Left kidney (tissue), 8 donors: ENCODE measurements at places on chromosomes 16 and 17. TPM values are rescaled to one million over a fixed set of nuclear protein-coding genes. Genes with fewer than 3 reads are reported as not detected.
A peak's percentile ranks its signal among the peaks of the same experiment; 100 is the strongest.

DNA sequence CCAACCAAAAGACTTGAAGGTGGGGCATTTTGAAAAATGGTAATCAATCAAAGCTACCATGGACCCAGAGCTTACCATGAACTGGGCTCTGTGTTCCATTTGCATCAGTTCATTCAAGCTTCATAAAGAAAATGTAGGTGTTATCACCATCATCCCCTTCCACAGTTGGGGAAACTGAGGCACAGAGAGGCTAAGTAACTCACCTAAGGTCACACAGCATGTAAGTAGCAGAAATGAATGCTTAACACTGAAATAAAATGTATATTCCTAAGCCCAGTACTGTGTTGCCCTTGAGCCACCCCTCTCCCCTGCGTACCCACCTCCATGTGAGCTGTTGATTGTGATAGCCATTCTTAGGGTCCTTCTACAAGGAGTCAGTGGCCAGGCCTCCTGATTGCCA is 83.6 kb downstream of the VAT1L start:
- DNase-seq, result no peak

- no peak for DNase-seq
Observed at GRCh38 chr17:81720267-81721071, 8.4 kb downstream of the SLC25A10 start.

- DNase-seq, result no peak
Observed at GRCh38 chr16:30892670-30893416, 1.0 kb downstream of the BCL7C start.

GRCh38 chr17:76437467-76438402 is 15.2 kb downstream of the UBE2O start:
- DNase-seq, result no peak

Gene SLC22A31
- polyA plus RNA-seq, result 0.48 TPM

DNA sequence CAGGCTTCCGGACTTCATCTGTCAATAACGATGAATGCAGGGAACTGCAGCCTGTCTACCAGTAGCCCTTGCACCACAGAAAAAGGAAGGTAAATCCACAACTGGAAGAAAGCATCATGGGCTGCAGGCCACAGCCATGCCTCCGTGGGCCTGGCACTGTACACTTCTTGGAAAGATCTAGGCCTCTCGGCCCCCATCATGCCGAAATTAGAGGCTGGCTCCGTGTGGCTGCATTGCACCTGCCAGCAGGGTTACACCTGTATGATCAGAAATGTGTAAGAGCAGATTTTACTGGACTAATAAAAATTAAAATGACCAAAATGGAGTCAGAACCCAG is 52.2 kb downstream of the SDK2 start:
- no peak for DNase-seq

Gene SOST
- polyA plus RNA-seq, result 30.9 TPM

GRCh38 chr17:48564188-48565021 is 13.7 kb downstream of the HOXB4 start:
- no peak for DNase-seq

Gene EVPL
- polyA plus RNA-seq, result 19.8 TPM

GRCh38 chr16:75376475-75377161 is 56.7 kb downstream of the CFDP1 start:
- DNase-seq, result no peak

Gene MEIOC
- polyA plus RNA-seq, result 3.3 TPM

DNA sequence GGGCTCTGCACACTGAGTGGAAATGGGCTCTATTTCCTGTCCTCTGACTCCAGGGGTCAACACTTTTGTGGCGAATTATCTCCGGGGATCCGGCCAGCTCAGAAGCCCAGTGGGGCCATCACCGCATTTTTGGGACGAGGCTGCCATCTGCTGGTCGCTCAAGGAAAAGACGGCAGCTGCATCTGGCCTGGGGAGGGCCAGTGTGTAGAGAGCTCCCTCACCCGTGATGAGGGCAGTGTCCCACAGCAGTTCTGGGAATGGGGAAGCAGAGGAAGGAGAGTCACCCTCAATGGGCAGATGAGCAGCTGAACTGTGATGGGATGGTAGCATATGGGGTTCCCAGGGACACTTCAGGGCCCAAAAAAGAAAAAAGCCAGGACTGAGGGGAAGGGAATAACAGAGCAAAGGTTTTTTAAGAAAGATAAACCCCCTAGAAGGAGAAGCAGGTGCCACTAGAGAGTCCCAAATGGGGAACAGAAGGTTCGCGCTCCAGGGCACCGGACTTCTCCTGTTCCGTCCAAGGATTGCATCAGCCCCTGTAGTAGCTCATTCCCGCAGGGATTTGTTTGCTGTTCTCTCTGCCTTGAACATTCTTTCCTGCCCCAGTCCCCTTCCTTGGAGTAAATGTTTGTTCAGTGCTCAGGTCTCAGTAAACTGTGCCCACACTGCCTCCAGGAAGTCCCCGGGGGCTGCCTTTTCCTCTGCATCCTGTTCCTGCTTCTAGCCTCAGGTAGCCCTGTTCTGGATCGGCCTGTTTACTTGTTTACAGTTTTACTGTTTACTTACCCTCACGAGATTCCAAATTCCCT is 9.3 kb upstream of the ABCC12 start:
- peak; percentile 51 for DNase-seq

Gene KRT14
- not detected for polyA plus RNA-seq

Gene GNGT2
- 1.1 TPM for polyA plus RNA-seq

Gene ATP2C2
- 1.4 TPM for polyA plus RNA-seq

GRCh38 chr17:41739661-41740352 is 5.4 kb upstream of the HAP1 start:
- no peak for DNase-seq
